Dorsolateral prefrontal cortex (tissue), 122 donors: ENCODE measurements at places on chromosomes 12 and 14. TPM values are rescaled to one million over a fixed set of nuclear protein-coding genes. Genes with fewer than 3 reads are reported as not detected.

CKAP4 gene
- 13.9 TPM for total RNA-seq

GARIN6 gene
- total RNA-seq: not detected

TRIM9 gene
- total RNA-seq: 194 TPM

NYNRIN gene
- 11.3 TPM for total RNA-seq

RFLNA gene
- total RNA-seq: 6.5 TPM

MIP gene
- total RNA-seq: not detected

RERG gene
- total RNA-seq: 21.9 TPM
